ENCODE measurements at places on chromosomes 5 and 9.

GRCh38 chr9:4979239-4979638 is 5.8 kb upstream of the JAK2 start:
- DNase-seq: no peak

GRCh38 chr5:143946837-143947236 is 134.9 kb downstream of the HMHB1 start:
- DNase-seq: no peak

- DNase-seq: peak; percentile 39
Measured at GRCh38 chr5:73387601-73388305, 60.8 kb downstream of the FOXD1 start.

GRCh38 chr9:137404961-137405567 is 17.9 kb downstream of the EXD3 start:
- DNase-seq: no peak

DNA sequence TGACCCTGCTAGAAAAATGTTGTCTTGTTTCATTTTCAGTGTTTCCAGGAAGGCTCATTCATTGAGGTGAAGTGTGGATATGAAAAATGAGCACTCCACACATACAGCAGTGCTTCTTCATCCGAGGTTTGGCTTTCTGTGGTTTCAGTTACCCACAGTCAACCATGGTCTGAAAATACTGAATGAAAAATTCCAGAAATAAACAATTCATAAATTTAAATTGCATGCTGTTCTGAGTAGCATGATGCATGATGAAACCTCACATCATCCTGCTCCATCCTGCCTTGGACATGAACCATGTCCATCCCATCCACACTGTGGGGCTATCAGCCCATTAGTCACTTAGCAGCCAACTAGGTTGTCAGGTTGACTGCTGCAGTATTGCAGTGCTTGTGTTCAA is 10.4 kb upstream of the SLC45A2 start:
- no peak for DNase-seq

DNA sequence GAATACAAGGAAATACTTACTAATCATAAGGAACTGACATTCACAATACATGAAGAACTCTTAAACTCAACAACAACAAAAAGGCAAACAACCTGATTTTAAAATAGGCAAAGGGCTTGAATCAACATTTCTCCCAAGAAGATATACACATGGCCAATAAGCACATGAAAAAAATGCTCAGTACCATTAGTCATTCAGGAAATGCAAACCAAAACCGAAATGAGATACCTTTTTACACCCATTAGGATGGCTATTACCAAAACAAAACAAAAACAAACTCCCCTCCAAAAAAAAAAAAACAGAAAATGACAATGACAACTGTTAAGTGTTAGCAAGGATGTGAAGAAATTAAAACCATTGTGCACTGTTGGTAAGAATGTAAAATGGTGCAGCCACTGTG is 104.1 kb upstream of the ZNF462 start:
- DNase-seq: no peak
